ENCODE measurements at places on chromosomes 6 and 20.

DNA sequence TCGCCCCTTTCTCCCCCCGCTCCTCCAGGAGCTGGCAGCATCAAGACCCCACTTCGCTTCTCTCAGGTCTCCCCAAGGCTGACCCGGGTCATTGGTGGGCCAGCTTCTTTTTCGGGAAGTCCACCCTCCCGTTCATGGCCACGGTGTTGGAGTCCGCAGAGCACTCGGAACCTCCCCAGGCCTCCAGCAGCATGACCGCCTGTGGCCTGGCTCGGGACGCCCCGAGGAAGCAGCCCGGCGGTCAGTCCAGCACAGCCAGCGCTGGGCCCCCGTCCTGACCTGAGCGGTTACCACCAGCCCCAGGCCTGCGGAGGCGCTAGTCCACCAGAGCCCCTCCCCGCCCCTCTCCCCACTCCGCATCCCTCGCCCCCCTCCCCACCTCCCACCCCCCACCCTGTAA, 1.0 kb downstream of the PPDPF start:
- no peak for DNase-seq

DNA sequence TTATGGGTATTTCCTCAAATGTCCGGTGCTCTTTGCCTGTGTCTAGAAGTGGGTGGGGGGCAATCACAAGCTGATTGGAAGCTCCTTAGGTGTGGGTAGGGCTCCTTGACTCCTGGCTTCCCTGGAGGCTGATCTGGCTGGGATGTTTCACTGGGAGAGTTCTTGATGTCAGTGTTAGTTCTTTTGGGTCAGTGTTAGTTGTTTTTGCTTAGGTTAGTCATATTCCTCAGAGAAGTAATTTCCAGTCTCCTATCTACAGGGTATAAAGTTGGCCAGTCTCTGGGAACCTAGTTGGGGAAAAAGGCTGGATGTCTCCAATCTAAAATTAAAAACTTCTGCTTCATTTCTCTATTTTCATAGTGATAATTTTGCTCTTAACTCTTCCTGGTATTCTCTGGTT, 23.6 kb downstream of the CDC5L start:
- DNase-seq: no peak

DNA sequence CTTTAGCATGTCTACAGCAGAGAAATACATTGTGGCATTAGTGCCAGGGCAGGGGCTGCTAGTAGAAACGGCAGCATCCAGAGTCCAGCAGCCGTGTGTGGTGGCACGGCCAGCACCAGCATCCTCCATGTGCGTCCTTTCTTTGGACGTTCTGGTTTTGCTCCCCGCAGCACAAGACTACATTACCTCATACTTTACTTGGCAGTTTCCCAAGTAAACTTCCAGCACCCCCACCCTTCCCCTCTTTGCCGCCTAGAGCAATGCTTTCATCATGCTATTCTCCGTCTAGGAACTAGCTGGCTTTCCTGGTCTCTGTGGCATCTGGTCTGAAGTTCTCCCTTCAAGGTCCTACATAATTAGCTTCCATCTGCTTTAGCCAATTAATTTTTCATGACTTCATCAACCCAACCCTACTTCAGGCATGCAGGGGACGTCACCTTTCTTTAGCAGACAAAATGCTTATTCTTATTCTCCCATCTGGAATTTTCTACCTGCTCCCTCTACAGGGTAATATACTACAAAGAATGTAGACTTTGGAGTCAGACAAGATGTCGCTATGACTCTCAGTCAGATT, 67.6 kb downstream of the BLOC1S5 start:
- no peak for DNase-seq

GRCh38 chr20:7348253-7348652, 580.8 kb downstream of the BMP2 start:
- DNase-seq: no peak

DNA sequence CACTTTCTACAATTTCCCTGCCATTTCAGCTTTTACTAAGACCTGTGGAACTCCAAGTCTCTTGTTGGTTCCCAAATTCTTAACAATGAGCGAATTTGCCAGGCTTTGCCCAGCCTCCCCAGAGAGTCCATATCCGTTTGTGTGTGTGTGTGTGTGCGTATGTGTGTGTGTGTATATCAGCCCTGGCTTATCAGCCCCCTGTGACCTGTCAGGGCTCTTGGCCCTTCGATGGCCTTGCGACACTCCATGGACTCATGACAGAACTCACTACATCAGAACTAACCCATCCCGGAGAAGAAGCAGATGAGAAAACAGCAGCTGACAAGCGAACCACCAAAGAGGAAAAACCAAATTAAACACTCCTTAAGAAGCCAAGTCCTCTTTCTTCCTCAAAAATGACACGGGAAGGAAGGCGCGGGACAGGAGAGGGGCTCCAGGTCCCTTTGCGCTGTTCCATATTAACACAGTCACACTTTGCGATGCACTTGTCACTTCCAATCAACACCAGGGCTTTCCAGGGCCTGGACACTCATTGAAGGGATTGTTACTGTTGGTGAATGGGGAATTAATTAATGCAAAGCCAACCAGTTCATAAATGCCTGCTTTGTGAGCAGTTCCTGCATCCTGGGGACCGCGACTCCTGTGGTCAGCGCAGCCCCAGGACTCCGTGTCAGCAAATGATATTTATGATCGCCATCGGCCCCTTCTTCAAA, 524.0 kb downstream of the CD83 start:
- DNase-seq: no peak

GRCh38 chr6:167341665-167342655, 17.1 kb downstream of the TTLL2 start:
- DNase-seq: no peak

- no peak for DNase-seq
Measured at GRCh38 chr6:37934276-37934675, 114.7 kb downstream of the ZFAND3 start.

DNA sequence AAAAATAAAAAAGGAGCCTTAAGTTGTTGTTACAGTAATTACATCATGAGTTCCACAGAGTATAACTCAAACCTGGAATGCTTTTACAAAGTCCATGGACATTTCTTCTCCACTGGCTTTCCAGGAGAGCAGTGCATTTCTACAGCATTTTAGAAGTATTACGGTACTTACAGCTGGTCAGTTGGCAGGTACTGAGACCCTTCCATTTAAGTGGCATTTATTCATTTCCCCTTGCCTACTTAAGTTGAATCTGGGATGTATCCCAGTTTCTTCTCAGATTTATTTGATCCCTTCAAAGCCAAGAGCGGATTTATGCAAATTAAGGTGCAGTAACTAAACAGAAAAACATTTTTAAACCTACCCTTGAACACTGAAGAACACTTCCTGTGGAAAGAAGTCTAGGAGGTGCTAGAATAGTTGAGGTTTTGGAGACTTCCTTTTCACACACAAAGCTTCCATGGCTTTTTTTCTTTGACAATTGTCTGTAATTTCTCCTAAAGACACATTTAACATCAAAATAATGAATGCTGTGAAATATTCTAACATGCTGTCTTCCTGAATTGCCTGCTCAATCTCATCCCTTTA, 3.4 kb downstream of the PRDM13 start:
- DNase-seq: no peak

GRCh38 chr6:16190214-16190613, 48.2 kb upstream of the GMPR start:
- no peak for DNase-seq

All from activated CD8-positive, alpha-beta memory T cell treated with anti-CD3 and anti-CD28 coated beads for 48 hours (primary cell).